Uterus (tissue), 4 donors: ENCODE measurements at places on chromosomes 16 and 17.

GRCh38 chr17:72671016-72671415, 421.5 kb downstream of the SLC39A11 start:
- no peak for DNase-seq

- no peak for DNase-seq
Observed at GRCh38 chr17:76388966-76389888, 4.8 kb downstream of the SPHK1 start.

- no peak for DNase-seq
Observed at GRCh38 chr16:49588729-49589384, 215.3 kb downstream of the C16orf78 start.

DNA sequence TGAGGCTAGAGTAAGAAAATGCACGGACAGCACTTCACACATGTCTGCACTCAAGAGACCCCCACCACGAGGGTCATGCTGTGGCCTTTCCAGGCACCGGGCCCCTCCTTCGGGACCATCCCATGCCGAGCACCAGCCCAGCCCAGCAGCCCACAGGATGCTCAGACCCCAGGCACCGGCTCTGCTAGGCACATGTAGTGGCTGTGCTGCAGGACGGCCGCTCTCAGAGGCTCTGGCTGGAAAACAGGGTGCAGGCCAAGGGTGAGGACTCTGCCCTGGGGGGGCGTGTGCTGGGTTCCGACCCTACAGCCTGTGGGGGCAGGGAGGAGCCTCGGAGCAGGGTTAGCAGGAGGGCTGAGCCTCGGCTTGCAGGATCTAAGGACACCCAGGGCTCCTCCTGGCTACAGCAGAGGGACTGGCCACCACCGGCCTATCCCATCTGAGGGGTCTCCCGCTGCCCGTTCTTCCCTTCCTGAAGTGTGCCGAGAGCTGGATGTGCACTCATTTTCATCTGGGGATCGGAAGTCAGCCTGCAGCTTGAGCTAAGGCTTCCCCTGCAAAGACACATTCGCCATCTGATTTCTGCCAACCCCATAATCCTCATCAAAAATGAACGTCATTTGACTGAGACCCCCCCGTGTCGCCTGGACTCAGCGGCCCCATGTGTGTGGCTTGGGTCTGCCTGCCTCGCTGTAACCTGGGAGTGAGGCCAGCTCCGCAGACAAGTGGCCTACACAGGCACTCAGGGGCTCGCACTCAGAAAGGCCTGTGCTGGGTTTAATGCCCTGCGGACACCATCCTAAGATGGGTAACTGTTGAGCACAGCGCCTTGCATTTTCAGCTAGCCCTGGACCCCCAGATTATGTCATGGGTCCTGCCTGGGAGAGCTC, 293.1 kb upstream of the FOXF1 start:
- no peak for DNase-seq

- no peak for DNase-seq
Observed at GRCh38 chr17:8053600-8053999, 14.7 kb downstream of the ALOX15B start.
